ENCODE measurements at places on chromosomes 7 and 10.

DNA sequence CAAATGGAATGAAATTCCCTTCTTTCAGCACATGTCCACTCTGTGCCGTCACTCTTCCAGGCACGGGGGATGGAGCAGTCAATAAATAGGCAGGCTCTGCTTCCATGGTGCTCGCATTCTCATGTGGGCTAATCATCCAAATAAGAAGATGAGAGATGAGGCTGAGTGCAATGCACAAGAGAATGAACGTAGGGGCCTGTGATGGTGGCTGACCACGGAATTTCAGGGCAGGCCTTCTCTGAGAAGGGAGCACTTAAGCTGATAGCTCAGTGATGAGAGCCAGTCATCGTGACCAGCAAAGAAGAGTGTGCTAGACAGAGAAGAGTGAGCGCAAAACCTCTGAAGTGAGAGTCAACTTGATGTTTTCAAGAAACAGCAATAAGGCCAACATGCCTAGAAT, 47.9 kb downstream of the TAF3 start:
- peak; percentile 61 for DNase-seq

GRCh38 chr7:17396692-17397091, 98.2 kb downstream of the AHR start:
- no peak for DNase-seq

- peak; percentile 81 for DNase-seq
These were observed 125.1 kb downstream of the CDK14 start for GRCh38 chr7:90720984-90721760.

GRCh38 chr10:114874827-114875411, 53.3 kb downstream of the FHIP2A start:
- peak; percentile 67 for DNase-seq
